NCI-H1694 (cell line): ENCODE measurements at places on chromosomes 13 and 19.

GRCh38 chr19:49874503-49875157 lies 2.5 kb downstream of the AKT1S1 start:
- DNase-seq, result no peak

- no peak for DNase-seq
These were observed 161.8 kb downstream of the DIAPH3 start for GRCh38 chr13:60001889-60002288.

- no peak for DNase-seq
These were observed 26.7 kb upstream of the LRP3 start for GRCh38 chr19:33167438-33167837.

DNA sequence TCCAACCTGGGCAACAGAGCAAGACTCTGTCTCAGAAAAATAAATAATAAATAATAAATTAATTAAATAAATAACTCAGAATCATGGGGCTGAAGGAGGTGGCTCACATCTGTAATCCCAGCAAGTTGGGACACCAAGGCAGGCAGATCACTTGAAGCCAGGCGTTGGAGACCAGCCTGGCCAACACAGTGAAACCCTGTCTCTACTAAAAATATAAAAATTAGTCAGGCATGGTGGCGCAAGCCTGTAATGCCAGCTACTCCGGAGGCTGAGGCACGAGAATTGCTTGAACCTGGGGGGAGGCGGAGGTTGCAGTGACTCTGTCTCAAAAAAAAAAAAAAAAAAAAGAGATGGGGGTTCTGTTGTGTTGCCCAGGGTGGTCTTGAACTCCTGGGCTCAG lies 7.2 kb downstream of the TMEM38A start:
- no peak for DNase-seq

GRCh38 chr19:934865-935479 lies 9.1 kb downstream of the ARID3A start:
- no peak for DNase-seq

- no peak for DNase-seq
These were observed 297.1 kb downstream of the UQCRFS1 start for GRCh38 chr19:28915737-28916460.

GRCh38 chr13:57604442-57604841 lies 27.1 kb upstream of the PCDH17 start:
- no peak for DNase-seq

- no peak for DNase-seq
These were observed 1899.5 kb downstream of the OLFM4 start for GRCh38 chr13:54928071-54928470.
